ENCODE measurements at places on chromosomes 13 and 19. TPM values are rescaled to one million over a fixed set of nuclear protein-coding genes. Genes with fewer than 3 reads are reported as not detected.

The CAPS gene
- 11.1 TPM for total RNA-seq

GRCh38 chr19:8552810-8553209, 24.4 kb downstream of the MYO1F start:
- H3K27ac ChIP-seq: no peak overlapping the region
- no peak for DNase-seq
- no peaks in the 10 kb centered on the region for H3K4me1 ChIP-seq
- H3K4me3 ChIP-seq: no peak overlapping the region
- no peaks in the 10 kb centered on the region for H3K36me3 ChIP-seq
- H3K27me3 ChIP-seq: no peaks in the 10 kb centered on the region

DNA sequence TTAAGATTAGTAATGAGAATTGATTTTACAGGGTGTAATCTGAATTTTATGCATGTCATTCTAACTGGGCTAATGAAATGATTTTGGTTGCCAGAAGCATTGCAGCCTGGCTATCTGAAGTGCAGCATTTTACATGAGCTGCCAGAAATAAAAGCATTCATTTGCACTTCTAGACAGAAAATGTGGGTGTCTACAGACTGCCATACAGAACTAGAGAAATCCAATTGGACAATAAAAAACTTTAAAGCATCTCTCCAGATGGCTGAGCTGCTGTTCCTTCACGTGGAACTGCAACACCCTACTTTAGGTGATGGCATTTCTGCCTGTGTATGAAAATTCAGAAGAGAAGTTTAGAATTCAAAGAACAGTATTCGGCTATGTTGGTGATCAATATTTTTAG, 450.1 kb upstream of the SLITRK1 start:
- H3K27ac ChIP-seq: no peak overlapping the region
- no peaks in the 10 kb centered on the region for H3K27me3 ChIP-seq
- H3K36me3 ChIP-seq: no peaks in the 10 kb centered on the region
- no peak overlapping the region for H3K4me3 ChIP-seq
- no peak for DNase-seq

- no peak overlapping the region for H3K4me3 ChIP-seq
- no peaks in the 10 kb centered on the region for H3K4me1 ChIP-seq
- no peak for DNase-seq
- no peak overlapping the region for H3K27ac ChIP-seq
- no peaks in the 10 kb centered on the region for H3K36me3 ChIP-seq
Measured at GRCh38 chr19:45814166-45814780, 835 bp downstream of the RSPH6A start.

GRCh38 chr19:13483215-13483614, 23.1 kb downstream of the CACNA1A start:
- H3K4me3 ChIP-seq: no peak overlapping the region
- no peaks in the 10 kb centered on the region for H3K36me3 ChIP-seq

- H3K27ac ChIP-seq: no peak overlapping the region
- peaks cover 5% of the 10 kb centered on the region for H3K27me3 ChIP-seq
- no peaks in the 10 kb centered on the region for H3K36me3 ChIP-seq
- H3K4me1 ChIP-seq: no peaks in the 10 kb centered on the region
- no peak for DNase-seq
Measured at GRCh38 chr19:7733376-7733775, 1.5 kb upstream of the CLEC4G start.

DNA sequence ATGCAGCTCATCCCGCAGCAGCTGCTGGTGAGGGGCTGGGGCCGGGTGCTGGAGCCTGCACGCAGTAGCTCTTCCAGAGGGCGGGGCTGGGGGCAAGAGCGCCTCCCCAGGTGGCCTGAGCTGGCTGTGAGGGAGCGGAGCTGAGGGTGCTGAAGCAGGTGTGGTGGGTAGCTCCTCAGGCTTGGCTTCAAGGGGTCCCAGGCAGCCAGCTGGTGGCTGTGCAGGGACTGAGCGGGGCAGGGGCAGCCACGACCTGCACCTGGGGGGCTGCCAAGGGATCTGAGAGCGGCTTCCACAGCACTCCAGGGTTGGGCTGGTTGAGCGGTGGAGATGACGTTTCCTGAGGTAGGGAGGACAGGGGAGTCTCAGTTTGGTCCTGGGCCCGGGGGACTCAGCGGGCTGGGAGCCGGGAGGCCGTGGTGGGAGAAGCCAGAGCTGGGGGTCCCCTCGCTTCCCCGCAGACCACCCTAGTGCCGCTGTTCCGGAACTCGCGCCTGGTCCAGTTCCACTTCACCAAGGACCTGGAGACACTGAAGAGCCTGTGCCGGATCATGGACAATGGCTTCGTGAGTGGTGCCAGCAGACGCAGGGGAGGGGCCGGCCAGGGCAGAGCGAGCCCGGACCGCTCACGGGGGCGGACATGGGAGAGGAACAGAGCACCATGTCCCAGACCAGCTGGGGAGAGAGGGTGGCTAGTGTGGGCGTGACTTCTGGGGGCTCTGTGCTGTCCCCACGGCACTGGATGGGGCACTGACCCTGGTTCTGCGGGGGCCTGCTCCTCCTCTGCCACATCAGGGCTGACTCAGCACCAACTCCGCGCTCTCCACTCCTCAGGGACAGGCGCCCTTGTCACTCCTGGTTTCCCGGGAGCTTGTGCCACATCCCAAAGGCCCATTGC, 7.4 kb downstream of the PTOV1 start:
- H3K4me1 ChIP-seq: no peaks in the 10 kb centered on the region
- H3K4me3 ChIP-seq: no peak overlapping the region
- no peak overlapping the region for H3K27ac ChIP-seq
- H3K36me3 ChIP-seq: no peaks in the 10 kb centered on the region

DNA sequence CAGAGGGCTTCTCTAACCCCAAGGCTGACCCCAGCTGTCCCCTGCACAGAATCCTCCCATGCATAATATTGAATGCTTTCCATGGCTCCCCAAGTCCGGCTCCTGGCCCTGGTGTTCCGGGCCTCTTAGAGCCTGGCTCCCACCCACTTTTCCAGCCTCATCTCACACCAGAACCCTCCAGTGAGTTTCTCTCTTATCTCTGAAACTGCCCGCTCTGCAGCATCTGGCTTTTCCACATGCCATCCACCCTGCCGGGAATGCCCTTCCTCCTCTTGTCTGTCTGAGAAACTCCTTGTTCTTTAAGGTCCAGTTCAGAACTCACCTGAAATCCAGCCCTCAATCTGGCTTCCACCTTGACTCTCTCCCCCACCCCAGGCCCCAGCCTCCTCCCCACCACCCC, 6.8 kb downstream of the SYNGR4 start:
- no peak for DNase-seq
- no peak overlapping the region for H3K27ac ChIP-seq
- H3K4me1 ChIP-seq: no peaks in the 10 kb centered on the region
- H3K27me3 ChIP-seq: no peaks in the 10 kb centered on the region
- no peak overlapping the region for H3K4me3 ChIP-seq
- no peaks in the 10 kb centered on the region for H3K36me3 ChIP-seq

GRCh38 chr13:28421676-28422410, 73.1 kb downstream of the FLT1 start:
- H3K4me1 ChIP-seq: no peaks in the 10 kb centered on the region
- H3K4me3 ChIP-seq: no peak overlapping the region
- DNase-seq: no peak
- H3K36me3 ChIP-seq: no peaks in the 10 kb centered on the region

GRCh38 chr19:51777570-51778462, 16.8 kb downstream of the FPR2 start:
- H3K4me1 ChIP-seq: no peaks in the 10 kb centered on the region
- H3K4me3 ChIP-seq: no peak overlapping the region
- H3K27ac ChIP-seq: no peak overlapping the region

GRCh38 chr13:100063333-100063732, 25.6 kb upstream of the PCCA start:
- H3K4me1 ChIP-seq: no peaks in the 10 kb centered on the region
- H3K27me3 ChIP-seq: no peaks in the 10 kb centered on the region
- H3K27ac ChIP-seq: no peak overlapping the region

GRCh38 chr13:48404952-48405351, 8.0 kb downstream of the LPAR6 start:
- H3K4me3 ChIP-seq: no peak overlapping the region
- H3K4me1 ChIP-seq: no peaks in the 10 kb centered on the region
- H3K36me3 ChIP-seq: no peaks in the 10 kb centered on the region
- no peak for DNase-seq
- H3K27me3 ChIP-seq: no peaks in the 10 kb centered on the region
- H3K27ac ChIP-seq: no peak overlapping the region

GRCh38 chr19:10936661-10937084, 8.1 kb downstream of the TIMM29 start:
- no peak overlapping the region for H3K27ac ChIP-seq
- H3K36me3 ChIP-seq: no peaks in the 10 kb centered on the region
- DNase-seq: peak; percentile 54
- H3K27me3 ChIP-seq: no peaks in the 10 kb centered on the region
- H3K4me1 ChIP-seq: peaks cover 15% of the 10 kb centered on the region
- H3K4me3 ChIP-seq: no peak overlapping the region

GRCh38 chr13:40109351-40109844, 453.9 kb downstream of the COG6 start:
- DNase-seq: no peak
- no peak overlapping the region for H3K27ac ChIP-seq

GRCh38 chr13:31967155-31967554, 64.4 kb upstream of the FRY start:
- H3K27me3 ChIP-seq: no peaks in the 10 kb centered on the region
- no peak overlapping the region for H3K27ac ChIP-seq
- no peak overlapping the region for H3K4me3 ChIP-seq
- no peak for DNase-seq
- no peaks in the 10 kb centered on the region for H3K36me3 ChIP-seq

All from pancreas (tissue), 10 donors.